ENCODE measurements at places on chromosomes 5 and 9. TPM values are rescaled to one million over a fixed set of nuclear protein-coding genes. Genes with fewer than 3 reads are reported as not detected.

Gene CCDC152
- not detected for total RNA-seq

Gene CDH10
- total RNA-seq: 0.10 TPM

Gene ZNF782
- total RNA-seq: 1.9 TPM

Gene CCDC192
- total RNA-seq: not detected

Gene DNM1
- 101 TPM for total RNA-seq

Gene GABRA6
- not detected for total RNA-seq

Gene SLC6A18
- not detected for total RNA-seq
